ENCODE measurements at places on chromosomes 12 and 14.
A peak's percentile ranks its signal among the peaks of the same experiment; 100 is the strongest.

GRCh38 chr14:33693237-33693636, 257.6 kb downstream of the EGLN3 start:
- no peak for DNase-seq

- DNase-seq = no peak
These were observed 18.6 kb upstream of the GPATCH2L start for GRCh38 chr14:76133103-76133502.

DNA sequence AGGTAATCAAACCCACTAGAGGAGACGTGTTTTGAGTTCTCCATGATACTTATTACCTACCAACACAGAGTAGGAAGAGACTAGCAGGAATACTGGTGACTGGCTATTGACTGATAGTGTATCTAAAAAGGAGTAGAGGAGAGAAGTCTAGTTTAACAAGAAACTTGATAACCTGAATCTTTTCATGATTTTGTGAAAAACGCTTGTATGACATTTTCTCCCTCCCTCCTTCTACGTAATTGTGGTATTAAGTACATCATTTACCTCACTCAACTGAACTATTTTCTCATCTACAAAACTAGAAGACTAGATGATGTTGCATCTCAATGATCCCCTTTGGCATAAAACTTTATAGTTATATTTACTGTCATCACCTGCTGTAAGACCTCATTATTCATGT, 107.4 kb downstream of the PPP1R12A start:
- no peak for DNase-seq

GRCh38 chr12:75437564-75437963, 43.0 kb upstream of the GLIPR1 start:
- no peak for DNase-seq

DNA sequence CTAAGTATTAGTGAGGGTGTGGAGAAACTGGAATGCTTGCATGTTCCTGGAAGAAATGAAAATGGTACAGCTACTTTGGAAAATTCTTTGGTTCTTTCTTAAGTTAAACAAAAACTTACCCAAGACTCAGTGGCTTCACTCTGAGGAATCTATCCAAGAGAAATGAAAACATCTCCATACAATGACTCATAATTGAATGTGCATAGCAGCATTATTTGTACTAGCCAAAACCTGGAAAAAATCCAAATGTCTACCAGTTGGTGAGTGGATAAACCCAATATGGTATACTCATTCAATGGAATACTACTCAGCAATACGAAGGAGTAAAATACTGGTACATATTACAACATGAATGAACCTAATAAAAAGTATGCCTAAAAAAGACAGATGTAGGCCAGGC, 18.0 kb upstream of the CRACR2A start:
- DNase-seq = no peak

DNA sequence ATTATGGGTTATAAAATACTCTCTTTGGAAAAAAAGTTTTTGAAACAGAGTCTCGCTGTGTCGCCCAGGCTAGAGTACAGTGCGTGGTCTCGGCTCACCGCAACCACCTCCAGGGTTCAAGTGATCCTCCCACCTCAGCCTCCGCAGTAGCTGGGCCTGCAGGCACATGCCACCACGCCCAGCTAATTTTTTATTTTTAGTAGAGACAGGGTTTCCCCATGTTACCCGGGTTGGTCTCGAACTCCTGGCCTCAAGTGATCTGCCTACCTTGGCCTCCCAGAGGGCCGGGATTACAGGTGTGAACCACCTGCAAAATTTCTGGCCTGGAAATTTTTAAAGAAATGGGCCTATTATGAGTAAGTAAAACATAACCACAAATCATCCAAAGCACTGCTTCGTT, 3.8 kb downstream of the USP15 start:
- DNase-seq = no peak

GRCh38 chr12:124913474-124914391, 717 bp downstream of the UBC start:
- DNase-seq = no peak

- DNase-seq = no peak
These were observed 153.9 kb downstream of the CHST11 start for GRCh38 chr12:104610513-104611235.

GRCh38 chr12:52826611-52827498, 7.3 kb downstream of the KRT79 start:
- DNase-seq = no peak

DNA sequence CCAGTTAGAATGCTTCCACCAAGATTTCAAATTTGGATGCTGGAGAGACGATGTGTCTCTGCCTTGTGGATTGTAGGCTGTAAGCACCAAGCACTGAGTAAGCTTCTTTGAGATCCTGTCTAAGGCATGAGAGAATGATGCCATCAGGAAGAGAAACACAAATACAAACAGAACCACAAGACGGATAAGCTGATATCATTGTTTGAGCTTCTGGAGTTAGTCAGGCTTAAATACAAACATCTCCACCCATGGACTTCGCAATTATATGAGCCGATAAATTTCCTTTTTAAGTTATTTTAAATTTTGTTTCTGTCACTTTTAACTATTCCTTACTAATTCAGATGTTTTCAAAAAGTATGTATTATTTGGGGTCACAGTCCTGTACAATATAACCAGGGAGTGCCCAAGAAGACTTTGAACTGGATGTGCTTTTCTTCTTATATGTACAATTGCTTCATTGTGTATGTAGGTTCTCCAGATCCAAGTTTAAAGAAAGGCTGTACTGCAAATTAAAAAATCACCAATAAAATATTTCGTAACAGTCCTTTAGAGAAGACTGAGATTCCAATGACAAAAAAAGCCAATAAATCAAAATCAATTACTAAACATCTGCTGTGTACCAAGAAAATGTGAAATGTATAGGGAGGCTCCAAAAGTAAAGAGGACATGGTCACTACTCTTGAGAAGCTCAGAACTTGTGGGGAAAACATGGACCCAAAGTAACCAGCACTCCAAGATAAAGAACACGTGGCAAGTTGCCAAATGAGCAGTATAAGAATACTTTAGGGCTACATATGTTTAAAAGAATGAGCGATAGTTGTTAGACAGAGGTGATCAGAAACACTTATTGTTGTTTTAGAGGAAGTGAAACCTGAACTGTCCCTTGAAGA, 274.1 kb downstream of the ADAMTS20 start:
- DNase-seq = peak; percentile 8

DNA sequence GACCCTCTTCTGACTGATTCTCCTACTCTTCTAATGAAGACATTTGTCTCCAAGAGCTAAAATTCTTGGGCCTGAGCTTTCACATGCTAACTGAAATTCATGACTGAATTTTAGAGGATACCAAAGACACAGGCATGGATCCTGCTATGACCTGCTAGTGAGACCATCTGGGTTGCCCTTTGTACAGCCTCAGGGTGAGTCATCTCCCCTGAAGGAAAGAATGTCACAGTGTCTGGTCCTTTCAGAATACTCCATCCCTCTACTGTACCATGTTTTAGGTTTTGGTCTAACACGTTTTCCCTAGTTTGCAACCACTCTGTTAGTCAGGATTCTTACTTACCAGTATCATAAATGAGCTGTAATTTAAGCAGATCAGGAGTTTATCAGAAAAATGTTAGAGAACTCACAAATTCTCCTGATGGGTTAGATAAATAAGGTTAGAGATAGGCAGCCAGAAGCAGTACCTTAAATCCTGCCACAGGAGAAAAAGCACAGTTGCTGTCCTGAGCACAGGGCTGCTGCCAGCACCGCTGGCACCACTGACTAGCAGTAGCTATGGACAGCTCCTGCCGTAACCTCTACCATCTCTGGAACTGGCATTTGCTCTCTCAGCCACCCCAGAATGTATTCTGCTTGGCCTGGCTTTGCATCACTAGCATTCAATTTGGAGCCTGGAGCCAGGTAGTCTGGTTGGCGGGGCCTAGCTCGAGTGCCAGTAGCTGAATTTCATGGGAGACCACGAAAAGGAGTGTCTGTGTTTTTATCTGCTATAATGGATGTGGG, 127.6 kb downstream of the ANO6 start:
- DNase-seq = no peak

DNA sequence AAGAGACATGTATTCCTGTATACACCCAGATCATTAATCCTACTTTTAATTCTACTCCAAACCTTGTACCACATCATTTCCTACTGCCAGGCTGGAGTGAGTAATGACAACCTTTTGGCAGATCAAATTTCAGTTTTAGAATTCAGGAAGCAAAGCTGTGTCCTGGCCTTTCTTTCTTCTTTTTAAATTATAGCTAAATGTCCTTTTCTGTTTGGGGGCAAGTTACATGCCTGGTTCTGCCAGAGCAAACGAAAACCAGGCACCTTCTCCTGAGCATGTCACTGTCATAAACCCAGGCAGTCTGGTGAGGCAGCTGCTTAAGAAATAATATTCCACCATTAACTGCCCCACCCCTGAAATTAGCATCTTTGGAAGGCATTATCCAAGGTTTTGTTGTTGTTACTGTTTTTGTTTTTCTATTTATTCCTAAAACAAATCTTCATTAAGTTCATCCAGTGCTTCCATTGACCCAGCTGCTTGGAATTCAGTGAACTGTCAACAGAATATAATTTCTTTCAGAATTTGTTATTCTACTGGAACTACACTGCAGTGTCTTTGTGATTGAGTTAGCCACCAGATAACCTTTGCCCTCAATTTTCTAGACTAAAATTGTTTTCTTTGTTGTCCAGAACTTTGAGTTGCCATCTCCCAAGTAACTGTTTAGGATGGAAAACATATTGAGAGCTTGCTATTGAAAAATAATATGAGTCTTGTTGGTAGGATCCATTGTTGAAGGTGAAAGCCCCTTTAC, 33.2 kb downstream of the SAMD4A start:
- no peak for DNase-seq

GRCh38 chr12:53696285-53696654, 20.4 kb upstream of the ATP5MC2 start:
- peak; percentile 33 for DNase-seq

DNA sequence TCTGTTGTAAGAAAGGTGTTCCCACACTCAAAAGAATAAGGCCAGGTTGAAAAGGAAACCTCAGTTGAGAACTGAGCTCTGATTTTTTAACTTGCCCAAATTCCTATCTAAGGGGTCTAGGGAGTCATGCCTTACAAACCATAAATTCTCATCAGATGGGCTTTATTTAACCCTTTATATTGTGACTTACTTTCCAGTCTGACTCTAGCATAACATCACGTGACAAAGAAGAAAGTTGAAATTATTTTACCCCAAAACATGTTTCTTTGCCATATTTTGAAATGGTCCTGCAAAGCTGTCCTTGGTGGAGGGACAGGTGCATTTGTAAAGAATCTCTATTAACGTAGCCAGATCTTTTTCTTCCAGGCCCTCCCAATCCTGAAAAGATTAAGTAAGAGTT, 411.7 kb downstream of the GALC start:
- DNase-seq = no peak
